Smooth muscle cell of trachea (primary cell): ENCODE measurements at places on chromosomes 16 and 17. TPM values are rescaled to one million over a fixed set of nuclear protein-coding genes. Genes with fewer than 3 reads are reported as not detected.

Gene NETO2
- 4.3 and 7.0 TPM in 2 replicates for total RNA-seq

Gene GJC1
- total RNA-seq, result 10.4 and 25.9 TPM in 2 replicates

Gene ZG16
- not detected in 2 replicates for total RNA-seq

Gene KRTAP3-1
- total RNA-seq, result not detected in 2 replicates
